GM12864 (cell line): ENCODE measurements at places on chromosomes 7 and 10.

GRCh38 chr7:129553899-129554461, 51.6 kb downstream of the SMKR1 start:
- no peak for DNase-seq

DNA sequence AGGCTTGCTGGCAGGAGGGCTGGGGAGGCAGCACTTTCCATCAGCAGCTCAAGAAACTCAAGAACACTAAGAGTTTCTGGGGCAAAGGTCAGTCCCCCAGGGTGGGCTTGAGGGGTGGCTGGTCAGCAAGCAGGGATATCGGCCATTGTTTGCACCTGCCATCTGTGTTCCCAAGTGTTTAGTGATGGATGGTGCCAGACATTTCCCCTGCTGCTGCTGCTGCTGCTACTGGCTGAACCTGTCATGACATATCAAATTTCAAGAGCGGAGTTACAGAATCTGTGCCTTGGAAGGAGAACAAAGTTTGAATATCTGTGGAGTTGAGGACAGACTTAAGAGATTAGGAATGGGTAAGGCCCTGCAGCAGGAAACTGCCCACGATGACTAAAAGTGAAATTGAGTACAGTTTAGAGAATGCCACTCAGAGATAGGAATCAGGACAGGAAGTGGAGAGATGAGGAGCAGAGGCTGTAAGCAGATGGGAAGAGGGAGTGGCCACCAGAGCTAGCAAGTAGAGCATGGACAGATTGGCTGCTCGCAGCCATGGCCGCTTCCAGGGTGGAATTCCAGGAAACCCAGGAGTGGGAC, 39.2 kb upstream of the PPP1R3C start:
- DNase-seq: no peak

DNA sequence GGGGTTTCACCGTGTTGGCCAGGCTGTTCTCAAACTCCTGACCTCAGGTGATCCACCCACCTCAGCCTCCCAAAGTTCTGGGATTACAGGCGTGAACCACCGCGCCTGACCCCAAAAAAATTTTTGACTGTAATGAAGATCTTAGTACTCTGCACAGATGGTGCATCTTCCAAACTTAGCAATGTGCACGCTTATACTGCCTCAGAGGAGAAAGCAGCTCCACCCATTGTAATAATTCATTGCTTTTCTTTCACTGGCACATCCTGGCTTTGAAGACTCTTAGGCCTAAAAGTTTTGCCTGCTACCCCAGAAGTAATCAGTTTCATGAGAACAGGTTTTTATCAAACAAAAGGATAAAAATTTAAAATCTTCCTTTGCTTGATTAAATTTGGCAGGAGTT, 52.1 kb upstream of the OIT3 start:
- DNase-seq: no peak

DNA sequence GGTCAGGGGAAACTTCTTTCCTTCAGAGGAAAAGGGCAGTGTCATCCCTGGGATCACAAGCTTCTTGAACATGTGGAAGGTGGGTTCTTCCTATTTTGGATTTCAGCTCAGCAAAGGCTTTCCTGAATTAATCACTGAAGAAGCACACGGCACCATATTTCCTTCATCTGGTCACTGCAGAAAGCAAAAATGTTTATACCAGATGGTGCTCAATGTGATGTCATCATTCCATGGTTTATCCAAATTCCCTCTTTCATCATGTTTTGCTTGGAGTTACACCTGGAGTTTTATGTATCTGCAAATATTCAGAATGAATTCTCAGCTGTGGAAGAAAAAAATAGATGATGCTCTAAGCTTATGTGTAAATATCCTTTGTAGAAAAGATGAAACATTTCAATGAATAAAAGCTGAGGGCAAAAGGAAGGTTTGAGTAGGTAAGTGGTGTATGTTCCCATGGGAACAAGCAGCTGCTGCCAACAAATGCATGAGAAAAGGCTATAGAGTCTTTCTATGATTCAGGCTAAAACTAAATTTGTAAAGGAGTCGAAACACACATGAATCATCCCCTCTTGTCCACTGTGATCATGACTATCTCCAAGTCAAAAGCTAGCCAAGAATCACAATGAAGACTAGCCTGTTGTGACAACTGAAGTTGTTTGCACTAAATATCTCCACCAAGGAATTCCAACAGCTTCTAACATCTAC, 26.9 kb upstream of the BPGM start:
- DNase-seq: no peak

- DNase-seq: no peak
Measured at GRCh38 chr10:93751832-93752231, 5.9 kb upstream of the LGI1 start.

- DNase-seq: no peak
Measured at GRCh38 chr7:151711435-151711872, 165.5 kb downstream of the PRKAG2 start.
